ENCODE measurements at places on chromosomes 3 and 15. TPM values are rescaled to one million over a fixed set of nuclear protein-coding genes. Genes with fewer than 3 reads are reported as not detected.

The ZNF619 gene
- total RNA-seq = 4.7 TPM

The FBXW12 gene
- not detected for total RNA-seq

The PTH1R gene
- total RNA-seq = 5.8 TPM

The STX19 gene
- total RNA-seq = not detected

The TMEM158 gene
- total RNA-seq = 16.6 TPM

The TCTA gene
- total RNA-seq = 20.8 TPM

The CDHR4 gene
- total RNA-seq = 0.29 TPM

The LRTM1 gene
- not detected for total RNA-seq

The UBE2Q2 gene
- total RNA-seq = 60.6 TPM

Measured in posterior vena cava (tissue), 2 donors.